ENCODE measurements at places on chromosomes 4 and X. TPM values are rescaled to one million over a fixed set of nuclear protein-coding genes. Genes with fewer than 3 reads are reported as not detected.

SSX2B gene
- total RNA-seq, result not detected

GPR173 gene
- total RNA-seq, result 2.4 TPM

CCKAR gene
- not detected for total RNA-seq

NAA11 gene
- not detected for total RNA-seq

GLRA2 gene
- total RNA-seq, result not detected

MAGEB16 gene
- not detected for total RNA-seq

SSX4 gene
- not detected for total RNA-seq

ARHGEF6 gene
- total RNA-seq, result 11.6 TPM

PRRG3 gene
- total RNA-seq, result not detected

PNCK gene
- not detected for total RNA-seq

SYTL5 gene
- total RNA-seq, result not detected

SRPX gene
- 267 TPM for total RNA-seq

SCOC gene
- 45.7 TPM for total RNA-seq

SHISA3 gene
- total RNA-seq, result 3.2 TPM

OTC gene
- not detected for total RNA-seq

AKAP14 gene
- total RNA-seq, result not detected

PAGE5 gene
- not detected for total RNA-seq

- DNase-seq, result no peak
Observed at GRCh38 chr4:8410066-8410625, 30.4 kb downstream of the ACOX3 start.

DNA sequence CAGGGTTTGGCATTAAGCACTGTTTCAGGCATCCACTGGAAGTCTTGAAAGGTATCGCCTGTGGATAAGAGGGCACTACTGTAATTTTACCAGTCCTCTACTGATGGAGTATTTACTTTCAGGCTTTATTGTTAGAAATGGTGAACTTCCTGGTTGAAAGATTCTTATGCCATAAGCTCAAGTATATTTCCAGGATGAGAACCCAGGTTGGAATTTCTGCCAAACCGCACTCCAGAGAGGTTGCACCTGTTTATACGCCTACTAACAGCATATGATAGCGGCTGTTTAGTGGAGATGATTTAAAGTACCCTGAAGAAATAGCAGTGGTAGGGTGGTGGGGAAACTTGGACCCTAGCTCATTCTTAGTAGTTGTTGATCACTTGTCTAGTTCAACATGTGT is 9.9 kb downstream of the FNIP2 start:
- DNase-seq, result no peak

- no peak for DNase-seq
Observed at GRCh38 chrX:12753366-12753765, 37.8 kb upstream of the PRPS2 start.

- no peak for DNase-seq
Observed at GRCh38 chrX:53456254-53456653, 22.1 kb upstream of the HSD17B10 start.

DNA sequence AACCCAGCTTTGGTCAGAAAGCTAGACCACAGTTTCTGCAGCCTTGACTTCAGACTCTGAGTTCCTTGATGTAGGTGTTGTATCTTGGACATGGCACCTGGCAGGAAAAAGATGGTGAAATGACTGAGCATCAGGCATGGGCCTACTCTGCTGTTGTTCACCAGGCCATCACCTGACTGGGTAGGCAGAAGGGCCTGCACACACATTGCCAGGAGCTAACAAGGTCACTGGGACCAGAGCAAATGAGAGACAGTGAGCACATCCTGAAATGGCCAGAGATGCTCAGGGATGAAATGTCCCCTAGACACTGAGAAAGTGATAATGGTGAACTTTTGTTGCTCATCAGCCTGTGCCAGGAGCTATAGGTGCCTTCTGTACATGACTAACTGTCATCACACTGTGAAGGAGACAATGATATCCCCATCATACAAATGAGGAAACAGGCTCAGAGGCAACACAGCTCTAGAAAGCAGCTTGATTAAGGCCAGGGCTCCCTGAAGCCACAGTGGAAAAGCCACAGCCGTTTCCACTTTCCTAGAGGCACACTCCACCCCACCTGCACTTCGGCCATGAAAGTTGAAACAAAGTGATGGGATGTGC is 128.3 kb downstream of the TSPAN5 start:
- DNase-seq, result no peak

DNA sequence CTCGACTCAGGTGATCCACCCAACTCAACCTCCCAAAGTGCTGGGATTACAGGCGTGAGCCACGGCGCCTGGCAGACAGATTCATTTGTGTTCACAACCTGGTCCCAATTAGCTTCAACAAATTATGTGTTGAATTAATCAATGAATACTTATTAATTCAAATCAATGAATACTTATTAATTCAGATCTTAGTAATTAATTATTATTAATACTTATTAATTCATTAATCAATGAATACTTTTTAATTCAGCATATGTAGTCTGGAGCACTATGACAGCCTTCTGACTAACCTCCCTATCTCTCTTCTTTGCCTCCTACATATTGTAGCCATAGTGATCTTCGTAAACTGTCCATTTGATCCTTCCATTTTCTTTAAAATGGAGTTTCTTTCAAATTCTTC is 56.7 kb upstream of the RBPJ start:
- no peak for DNase-seq

GRCh38 chr4:108592674-108592986 is 27.7 kb upstream of the RPL34 start:
- no peak for DNase-seq

DNA sequence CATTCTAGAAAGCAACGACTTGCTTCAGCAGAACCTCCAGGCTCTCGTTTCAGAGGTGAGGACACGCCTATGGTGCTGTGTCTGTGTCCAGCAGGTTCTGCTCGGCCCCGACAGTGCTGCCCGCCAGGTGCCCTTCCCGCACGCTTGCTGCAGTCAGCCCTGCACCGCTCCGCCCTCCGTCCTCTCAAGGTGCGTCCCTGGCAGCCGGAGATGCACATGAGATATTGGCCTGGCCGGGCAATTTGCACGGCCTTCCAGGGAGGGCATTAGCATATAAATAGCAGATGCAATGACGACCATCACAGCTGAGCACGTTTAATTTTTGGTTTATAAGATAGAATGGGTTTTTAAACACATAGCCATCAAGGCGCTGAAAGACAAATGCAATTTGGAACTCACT is 14.4 kb downstream of the UVSSA start:
- DNase-seq, result no peak

DNA sequence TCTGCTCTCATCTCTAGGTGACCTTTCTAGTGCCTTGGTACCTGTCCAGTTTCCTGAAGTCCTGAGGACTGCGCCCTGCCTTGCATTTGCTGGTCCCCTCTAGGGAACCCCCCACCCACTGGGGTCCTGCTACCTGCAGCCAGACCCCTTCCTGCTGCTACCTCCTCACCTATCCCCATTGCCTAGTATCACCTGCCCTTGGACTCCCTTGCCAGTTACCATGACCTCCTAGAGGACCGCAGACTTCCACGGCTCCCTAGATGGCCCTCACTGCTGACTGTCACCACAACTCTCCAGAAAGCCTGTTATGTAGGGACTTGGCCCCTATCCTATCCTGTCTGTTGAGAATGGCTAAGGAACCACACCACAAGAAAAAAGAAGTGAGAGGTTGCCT is 166.6 kb downstream of the EFNB1 start:
- DNase-seq, result no peak

DNA sequence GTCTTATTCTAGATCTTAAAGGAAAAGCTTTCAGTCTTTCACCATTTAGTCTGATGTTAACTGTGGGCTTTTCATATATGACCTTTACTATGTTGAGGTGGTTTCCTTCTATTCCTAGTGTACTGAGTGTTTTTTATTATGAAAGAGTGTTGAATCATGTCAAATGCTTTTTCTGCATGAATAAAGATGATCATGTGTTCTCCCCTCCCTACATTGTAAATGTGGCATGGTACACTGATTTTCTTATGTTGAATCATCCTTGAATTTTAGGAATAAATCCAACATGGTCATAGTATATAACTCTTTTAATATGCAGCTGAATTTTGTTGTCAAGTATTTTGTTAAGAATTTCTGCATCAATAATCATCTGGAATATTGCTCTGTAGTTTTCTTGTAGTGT is 4.3 kb downstream of the CLGN start:
- no peak for DNase-seq

DNA sequence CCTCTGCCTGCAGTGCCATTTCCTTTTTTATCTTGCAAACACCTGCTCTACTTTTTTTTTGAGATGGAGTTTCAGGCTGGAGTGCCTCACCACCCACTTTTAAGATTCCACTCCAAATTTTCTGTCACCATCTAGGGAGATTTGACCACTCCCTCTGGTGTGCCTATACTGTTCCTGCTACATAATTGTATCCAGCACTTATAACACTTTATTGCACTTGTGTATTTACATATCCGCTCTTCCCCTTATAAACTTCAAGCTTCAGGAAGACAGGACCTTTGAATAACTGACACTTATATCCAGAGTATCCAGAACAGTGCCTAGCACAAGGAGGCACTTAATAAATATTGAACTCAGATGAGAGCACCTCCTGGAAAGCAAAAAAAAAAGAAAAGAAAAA is 6.2 kb upstream of the CENPI start:
- DNase-seq, result no peak

GRCh38 chr4:109953556-109953955 is 40.9 kb downstream of the EGF start:
- DNase-seq, result no peak

DNA sequence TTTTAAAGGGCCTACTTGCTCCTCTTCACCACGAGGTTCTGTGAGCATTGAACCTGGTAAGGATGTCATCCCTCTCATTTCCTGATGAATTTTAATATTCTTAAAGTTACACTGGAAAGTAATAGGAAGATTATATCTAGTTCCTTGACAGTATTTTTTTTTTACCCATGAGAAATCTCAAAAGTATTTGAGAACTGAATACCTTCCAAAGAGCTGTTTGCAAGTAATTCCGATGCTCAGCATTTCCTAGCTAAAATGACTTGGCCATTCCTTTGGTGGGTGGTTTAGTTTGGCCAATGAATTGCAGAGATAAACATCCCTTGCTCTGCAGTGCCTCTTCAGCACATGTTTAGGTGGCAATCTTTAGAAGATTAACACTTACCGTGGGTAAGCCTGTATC is 110.2 kb upstream of the WDR1 start:
- DNase-seq, result no peak

DNA sequence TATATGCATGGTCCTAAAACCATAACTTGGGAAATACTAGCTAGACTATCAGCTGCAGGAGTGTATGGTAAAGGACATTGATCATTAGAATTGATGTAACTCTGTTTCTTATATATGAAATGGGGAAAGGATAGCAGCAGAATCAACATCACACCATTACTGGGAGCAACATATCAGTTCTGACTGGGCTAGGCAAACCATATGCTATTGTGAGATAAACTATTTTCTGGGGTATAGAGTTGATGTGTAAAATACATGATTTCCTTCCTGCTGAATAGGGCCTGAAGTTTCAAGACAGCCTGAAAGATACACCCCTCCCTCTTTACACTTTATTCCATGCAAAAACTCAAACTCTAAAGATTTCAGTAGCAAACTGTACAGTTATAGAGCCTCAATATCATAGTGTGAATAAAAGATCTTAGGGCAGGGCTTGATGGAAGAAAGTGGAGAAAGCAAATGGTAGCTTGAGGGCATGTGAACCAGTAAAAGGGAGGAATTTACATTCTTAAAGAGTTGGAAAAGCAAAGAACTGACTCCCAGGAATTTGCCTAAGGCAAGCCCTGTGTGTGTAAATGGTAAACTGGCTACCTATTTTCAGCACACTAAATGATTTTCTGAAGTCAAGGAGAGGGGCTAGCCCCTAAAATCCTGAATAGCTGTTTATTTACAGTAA is 404.1 kb downstream of the MAPK10 start:
- DNase-seq, result no peak

GRCh38 chr4:74896595-74896994 is 36.3 kb upstream of the PARM1 start:
- no peak for DNase-seq

DNA sequence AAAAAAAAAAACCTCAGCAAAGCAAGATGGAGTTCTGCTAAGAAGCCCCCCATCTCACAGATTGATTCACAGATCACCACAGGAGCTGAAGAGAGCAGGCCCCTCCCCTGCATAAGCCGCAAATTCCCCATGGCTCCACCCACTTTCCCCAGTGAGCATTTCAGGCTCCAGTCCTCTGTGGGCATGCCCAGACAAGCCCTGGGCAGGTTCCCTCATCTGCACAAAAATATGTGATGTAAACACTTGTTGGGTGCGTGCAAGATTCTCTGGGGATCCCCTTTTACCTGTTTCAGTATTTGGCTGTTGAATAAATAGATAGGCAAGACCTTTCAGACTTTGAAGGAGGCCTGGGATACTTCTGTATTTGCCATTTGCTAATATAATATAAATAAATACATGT is 514.3 kb downstream of the PCDH7 start:
- no peak for DNase-seq

GRCh38 chr4:130449741-130450140 is 1353.8 kb downstream of the C4orf33 start:
- no peak for DNase-seq

DNA sequence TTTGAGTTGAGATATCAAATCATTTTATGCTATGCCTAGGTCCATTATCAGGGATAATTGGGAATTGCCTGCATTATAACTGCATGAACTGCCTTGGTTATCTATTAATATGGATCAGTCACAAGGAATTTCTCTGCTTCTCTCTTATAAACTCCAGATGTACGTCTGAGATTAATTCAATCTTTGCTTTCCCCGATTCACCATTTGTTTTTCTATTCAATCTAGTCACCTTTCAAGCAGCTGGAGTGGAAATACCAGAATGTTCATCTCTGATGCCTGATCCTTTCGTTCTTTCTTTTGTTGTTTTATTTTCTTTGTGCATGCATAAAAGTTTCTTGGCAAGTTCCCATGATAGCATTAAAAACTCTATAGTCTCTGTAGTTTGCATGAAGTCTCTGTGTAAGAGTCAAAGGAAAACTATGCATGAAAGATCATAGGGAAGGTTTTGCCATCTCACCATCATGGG is 22.6 kb downstream of the SYNPO2 start:
- DNase-seq, result no peak

DNA sequence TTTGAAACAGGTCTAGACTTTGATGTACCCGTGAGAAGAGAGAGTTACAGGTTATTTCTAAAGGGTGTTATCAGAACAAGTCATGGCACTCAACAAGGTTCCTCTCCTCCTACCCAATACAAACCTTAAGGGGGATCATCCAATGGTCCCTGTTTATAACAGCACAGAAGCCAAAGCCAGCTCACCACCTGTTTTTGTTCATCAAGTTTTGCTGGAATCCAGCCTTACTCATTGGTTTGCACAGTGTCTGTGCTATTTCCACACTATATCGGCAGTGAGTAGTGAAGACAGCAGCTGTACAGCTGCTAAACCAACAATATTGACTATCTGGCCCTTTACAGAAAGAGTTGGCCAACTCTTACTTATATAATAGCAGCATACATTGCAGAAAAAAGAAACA is 262.1 kb upstream of the STS start:
- no peak for DNase-seq

DNA sequence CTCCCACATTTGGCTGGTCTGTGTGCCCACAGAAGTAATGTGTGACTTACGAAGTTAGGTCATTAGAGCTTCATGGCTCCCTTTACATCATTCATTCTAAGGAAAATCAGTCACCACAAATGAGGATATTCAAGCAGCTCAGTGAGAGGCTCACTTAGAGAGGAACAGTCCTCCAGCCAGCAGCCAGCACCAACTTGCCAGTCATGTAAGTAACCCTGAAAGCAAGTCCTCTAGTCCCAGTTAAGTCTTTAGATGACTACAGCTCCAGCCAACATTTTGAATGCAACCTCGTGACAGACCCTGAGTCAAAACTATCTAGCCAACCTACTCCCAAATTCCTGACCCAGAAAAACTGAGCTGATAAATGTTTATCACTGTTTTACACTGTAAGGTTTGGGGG is 71.3 kb downstream of the LRBA start:
- DNase-seq, result no peak

Measured in glomerular endothelial cell (primary cell).